COLO829 (cell line): ENCODE measurements at places on chromosomes 3 and 15.

GRCh38 chr15:94069844-94070243, 161.5 kb upstream of the MCTP2 start:
- DNase-seq, result no peak

- no peak for DNase-seq
Observed at GRCh38 chr3:5607581-5607980, 420.1 kb downstream of the EDEM1 start.

GRCh38 chr15:74259292-74259648, 23.1 kb downstream of the CCDC33 start:
- no peak for DNase-seq

- no peak for DNase-seq
Observed at GRCh38 chr3:141462176-141462859, 24.5 kb upstream of the RASA2 start.

GRCh38 chr15:27361438-27361837, 390.5 kb downstream of the GABRG3 start:
- DNase-seq, result no peak

- peak; percentile 57 for DNase-seq
Observed at GRCh38 chr3:32176989-32177701, 61.3 kb upstream of the CMTM8 start.

GRCh38 chr15:38412466-38412865, 41.5 kb upstream of the FAM98B start:
- no peak for DNase-seq

GRCh38 chr3:34374521-34374920, 576.1 kb downstream of the PDCD6IP start:
- DNase-seq, result no peak

DNA sequence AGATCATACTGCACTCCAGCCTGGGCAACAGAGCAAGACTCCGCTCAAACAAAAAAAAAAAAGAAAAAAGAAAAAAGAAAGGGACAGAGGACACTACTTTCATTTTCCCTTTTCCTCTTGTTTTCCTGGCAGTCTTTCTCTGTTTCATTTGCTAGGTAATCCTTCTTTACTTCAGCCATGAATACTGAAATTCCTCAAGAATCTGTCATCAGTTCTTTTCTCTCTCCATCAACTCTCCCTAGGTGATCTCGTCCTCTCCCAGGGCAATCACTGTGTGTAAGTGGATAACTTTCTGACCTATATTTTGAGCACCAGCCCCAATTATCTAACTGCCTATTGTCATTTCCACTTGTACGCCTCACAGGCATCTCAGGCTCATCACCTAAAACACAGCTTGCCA, 51.5 kb downstream of the TTC23 start:
- no peak for DNase-seq

GRCh38 chr3:107412376-107412775, 35.1 kb downstream of the CCDC54 start:
- DNase-seq, result no peak
